AG20443 (cell line): ENCODE measurements at places on chromosomes 4 and X.
A peak's percentile ranks its signal among the peaks of the same experiment; 100 is the strongest.

GRCh38 chr4:54428940-54429339 lies 199.8 kb downstream of the PDGFRA start:
- no peak for DNase-seq

- DNase-seq, result no peak
Measured at GRCh38 chr4:52057196-52057595, 6.1 kb downstream of the SPATA18 start.

- no peak for DNase-seq
Measured at GRCh38 chrX:123713434-123713833, 19.4 kb downstream of the THOC2 start.

GRCh38 chr4:140078366-140078765 lies 75.6 kb downstream of the MAML3 start:
- DNase-seq, result peak; percentile 58

GRCh38 chr4:88366460-88366859 lies 12.2 kb upstream of the HERC6 start:
- DNase-seq, result no peak

DNA sequence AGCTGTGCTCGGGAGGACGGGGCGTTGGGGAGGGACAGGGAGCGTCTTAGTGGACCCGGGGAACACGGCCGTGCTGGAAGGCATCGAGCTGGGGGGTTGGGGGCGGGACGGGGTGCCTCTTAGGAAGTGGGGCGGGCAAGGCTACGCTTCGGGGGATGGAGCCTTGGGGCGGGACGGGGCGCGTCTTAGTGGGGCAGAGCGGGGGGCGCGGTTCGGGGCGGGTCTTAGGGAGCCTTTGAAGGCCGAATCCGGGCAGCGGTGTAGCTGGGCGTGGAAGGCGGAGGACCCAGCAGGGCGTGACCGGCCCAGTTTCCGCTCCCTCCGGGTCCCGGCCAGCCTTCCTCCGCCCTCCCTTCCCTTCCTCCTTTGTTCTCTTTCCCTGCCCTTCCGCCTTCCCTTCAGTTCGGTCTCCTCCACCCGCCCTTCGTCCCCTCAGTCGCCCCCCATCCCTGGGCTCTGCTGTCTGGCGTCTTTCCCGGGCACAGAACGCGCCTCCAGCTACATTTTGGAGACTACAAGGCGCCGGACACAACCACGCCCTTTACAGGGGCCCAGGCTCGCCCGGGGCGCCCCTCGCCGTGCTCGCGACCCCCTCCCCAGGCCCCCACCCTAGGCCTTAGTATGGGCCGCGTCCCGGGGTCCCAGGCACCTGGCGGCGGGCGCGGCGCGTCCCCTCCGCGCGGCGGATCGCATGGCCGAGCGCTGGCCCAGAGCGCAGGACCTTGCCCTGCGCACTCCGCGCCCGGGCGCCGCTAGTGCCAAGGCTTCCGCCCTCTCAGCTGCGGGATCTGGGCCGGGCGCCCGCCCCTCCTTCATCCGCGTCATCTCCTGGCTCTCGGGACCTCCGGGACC lies at the start of gene ARSD:
Gene ARSD, minus strand, starts transcription at position 757 of the 852 bp plus-strand sequence. Its CDS starts 64 bp downstream, at position 693.
- peak; percentile 89 for DNase-seq

DNA sequence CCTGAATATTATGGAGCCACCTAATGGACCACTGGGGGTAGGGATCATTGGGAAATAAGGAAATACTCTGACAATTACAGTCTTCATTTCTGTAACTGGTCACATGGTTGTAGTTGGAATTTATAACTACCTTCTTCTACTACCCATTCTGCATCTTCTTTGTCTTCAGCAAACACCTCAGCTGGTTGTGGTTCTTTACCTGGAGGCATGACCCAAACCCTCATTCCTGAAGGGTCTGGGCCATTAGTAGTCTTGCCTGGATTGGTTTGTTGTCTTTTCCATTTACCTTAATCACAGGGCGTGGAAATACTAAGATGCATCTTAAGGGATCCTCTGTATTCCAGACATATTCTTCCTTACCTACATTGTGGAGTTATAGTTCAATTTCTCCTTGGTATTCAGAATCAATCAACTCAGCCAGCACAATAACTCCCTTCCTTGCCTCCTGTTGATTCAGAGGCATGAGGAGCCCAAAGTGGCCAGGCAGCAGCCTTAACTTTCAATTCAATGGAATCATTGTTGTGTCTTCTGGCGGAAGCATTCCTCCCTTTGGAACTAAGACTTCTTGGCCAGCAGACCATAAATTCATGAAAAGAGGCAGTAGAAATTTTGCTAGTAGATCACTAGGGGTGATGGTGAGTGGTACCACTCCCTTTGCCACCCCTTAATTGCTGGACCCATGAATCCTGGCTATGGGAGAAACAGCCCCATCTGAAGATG lies 75.7 kb upstream of the RAP2C start:
- no peak for DNase-seq

DNA sequence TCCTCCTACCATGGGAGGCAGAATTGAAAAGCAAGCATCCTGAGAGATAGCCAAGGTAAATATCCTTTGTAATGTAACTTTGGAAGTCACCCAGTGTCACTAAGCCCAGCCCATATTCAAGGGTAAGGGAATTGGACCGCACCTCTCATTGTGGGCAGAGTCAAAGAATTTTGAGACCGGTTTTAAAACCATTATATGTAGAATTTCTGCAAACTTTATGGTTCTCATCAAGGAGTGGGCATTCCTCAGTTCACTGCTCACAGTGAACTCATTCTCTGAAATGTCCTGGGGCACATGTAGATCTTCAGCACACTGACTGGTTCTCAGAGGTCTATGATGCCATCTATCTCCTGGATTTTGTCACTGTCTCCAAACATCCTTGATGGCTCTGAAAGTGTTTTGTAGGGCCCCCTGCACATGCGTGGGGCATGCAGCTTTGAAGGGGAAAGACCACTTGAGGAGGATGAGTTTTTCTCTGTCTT lies 35.3 kb upstream of the CHRNA9 start:
- no peak for DNase-seq

DNA sequence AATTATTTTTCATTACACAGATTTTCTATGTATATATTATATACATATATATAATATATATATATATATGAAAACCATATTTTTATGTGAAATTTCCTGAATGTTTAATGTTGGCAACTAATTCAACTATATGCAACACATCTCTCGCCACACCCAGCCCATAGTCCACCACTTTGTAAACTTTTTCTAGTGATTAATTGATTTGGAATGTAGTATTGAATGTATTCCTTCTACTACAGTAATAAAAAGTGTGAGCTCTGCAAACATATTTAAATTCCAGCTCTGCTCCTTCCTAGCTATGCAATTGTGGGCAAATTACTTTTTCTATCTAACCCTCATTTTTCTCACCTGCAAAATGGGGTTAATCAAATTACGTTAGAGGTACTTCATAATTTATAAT lies 187.8 kb downstream of the TEX11 start:
- no peak for DNase-seq

- no peak for DNase-seq
Measured at GRCh38 chr4:42446823-42447222, 49.5 kb downstream of the SHISA3 start.
